ENCODE measurements at places on chromosomes 2 and 18.

GRCh38 chr18:71899707-71900472 is 644.3 kb downstream of the CBLN2 start:
- no peak for DNase-seq

- DNase-seq = no peak
Observed at GRCh38 chr2:235077046-235077445, 125.2 kb downstream of the SH3BP4 start.

DNA sequence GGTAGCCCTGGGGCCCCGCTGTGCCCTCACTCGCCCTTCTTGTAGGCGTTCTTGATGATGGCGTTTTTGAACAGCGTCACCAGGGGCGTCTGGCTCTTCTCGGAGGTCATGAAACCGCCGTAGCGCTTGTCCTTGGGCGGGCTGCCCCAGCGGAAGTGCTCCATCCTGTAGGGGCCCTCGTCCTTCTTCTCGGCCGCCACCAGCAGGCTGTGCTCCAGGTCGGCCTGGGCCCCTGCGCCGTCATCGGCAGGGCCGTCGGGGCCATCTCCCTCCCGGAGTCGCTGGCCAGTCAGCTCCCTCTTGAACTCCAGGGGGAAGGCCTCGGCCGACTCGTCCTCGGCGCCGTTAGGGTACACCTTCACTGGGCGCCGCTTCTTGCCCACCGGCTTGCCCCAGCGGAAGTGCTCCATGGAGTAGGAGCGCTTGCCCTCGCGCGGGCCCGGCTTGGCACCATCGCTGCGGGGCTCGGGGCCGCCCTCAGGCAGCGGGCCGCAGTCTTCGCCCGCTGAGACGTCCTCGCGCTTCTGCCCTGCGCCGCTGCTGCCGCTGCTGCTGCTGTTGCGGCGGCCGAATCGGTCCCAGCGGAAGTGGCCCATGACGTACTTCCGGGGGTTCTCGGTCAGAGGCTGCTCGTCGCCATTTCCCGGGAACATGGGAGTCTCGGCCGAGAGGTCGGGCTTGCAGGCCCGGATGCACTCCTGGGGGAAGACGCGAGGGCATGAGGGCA is 7.2 kb downstream of the POMC start:
- peak; percentile 69 for DNase-seq

DNA sequence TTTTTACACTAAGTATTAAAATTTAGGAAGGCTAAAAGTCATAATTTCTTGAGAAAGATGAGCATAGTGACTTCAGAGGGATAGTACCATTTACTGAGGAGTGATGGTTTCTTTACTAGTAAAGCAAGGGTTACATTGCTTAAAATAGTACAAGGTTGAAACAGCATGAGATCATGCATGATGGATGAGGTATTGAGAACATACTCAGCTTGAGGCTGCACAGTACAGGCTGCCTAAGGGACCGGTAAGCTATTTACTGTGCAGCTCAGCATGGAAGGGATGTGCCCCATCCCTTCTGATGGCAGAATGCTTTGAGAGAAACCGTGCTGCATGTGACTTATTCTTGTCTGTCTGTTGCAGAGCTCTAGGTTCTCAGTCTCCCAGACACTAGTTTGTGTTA is 122.1 kb downstream of the EML6 start:
- no peak for DNase-seq

GRCh38 chr18:77123320-77124231 is 9.0 kb downstream of the MBP start:
- no peak for DNase-seq

DNA sequence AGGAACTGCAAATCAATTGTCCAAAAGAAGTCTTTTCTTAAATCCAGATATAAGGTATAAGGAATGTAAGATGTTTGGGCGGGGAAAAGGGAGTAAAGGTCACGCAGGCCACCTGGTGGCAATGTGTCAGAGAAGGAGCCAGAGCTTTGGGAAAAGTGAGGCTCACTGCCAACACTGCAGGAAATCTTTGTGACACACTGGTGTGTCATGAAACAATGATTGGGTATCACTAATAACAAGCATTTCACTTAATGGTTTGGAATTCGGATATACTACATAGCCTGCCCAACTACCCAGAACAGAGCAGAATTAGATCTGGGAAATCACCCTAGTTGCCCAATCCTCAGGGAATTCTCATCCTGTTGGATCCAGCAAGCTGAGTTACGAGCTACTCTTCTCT is 61.0 kb downstream of the RBMS1 start:
- no peak for DNase-seq

GRCh38 chr2:188395903-188396689 is 104.4 kb downstream of the GULP1 start:
- DNase-seq = no peak

DNA sequence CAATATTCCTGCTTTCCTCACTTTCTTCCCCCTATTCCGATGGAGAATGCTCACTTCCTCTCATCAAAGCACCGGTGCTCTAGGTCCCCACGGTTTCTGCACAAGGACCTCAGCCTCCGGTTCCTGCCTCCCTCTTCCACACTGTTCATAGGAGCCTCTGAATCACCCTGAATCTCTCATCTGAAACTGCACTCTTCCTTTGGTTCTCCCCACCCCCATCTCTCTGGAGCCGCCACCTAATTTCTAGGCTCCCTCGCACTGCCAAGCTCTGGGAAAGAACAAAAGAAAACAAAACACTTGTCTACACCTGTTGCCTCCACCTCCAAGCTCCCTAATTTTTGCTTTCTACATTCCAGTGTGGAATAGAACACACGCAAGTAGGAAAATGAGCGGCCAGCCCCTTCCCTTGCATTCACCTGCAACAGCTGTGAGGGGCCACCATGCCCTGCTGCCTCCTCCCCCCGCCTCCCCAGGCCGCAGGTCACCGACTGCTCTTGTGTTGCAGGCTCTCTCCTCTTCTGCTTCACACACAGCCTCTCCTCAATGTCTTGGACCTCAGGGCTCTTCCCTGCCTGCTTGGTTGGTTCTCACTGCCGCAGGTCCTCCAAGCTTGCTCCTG is 9.6 kb downstream of the FBXO15 start:
- DNase-seq = no peak

DNA sequence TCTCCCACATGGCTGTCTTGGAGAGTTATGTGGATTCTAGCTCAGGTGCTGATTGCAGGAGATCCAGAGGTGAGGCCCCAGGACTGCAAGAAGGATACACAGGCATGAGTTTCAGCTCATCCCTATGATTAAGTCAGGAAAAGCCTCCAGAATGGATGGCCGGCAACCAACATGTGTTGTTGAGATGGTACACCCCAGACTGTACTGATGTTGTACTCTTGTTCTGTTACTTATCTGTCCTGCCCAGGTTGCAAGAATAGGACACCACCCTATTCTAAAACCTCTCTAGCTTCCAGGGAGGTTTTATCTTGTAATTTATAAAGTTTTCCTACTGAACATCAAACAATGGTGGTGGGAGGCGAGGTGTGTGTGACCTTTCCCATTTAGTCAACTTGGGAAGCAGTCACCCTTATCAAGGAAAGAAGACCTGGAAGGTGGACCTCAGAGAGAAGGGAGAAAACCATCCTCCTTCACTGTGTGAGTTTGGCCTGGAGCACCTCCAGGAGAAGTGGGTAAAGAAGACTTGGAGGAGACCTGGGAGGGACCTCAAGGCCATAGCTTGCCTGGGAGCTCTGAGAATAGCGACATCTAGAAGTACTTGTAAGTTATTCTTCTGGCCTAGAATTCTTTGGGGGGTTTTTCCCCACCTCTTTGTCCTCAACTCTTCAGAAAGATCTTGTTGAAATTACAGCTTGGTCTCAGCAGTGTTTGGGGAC is 8.6 kb downstream of the FAM124B start:
- no peak for DNase-seq

DNA sequence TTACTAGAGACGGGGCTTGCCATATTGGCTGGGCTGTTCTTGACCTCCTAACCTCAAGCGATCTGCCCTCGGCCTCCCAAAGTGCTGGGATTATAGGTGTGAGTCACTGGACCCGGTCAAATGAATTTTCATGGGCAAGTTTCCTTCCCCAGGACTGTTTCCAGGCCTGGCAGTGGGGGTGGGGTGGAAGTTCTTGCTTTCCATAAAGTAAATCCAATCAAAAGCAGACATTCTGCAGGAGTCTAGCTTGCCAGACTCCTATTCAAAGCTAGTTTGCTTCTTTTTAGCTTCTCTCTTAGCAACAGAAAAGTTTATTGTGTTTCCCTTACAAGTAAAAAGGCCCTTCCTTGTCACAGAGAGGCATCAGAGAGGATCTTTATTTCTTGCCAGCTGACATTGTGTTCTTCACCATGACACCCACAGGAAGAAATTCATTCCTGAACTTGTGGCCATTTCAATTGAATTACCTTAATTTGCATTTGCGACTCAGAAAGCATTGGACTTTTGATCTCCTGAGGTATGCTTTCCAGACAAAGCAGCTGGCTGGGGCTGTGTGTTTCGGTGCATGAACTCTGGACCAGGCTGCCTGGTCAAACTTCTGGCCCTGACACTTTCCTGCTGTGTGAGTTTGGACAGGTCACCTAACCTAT is 37.9 kb downstream of the LYPD1 start:
- no peak for DNase-seq
